T-helper 1 cell treated with Interleukin-12 subunit alpha and Interleukin-12 subunit beta and Interleukin-4 antibody, amounts not matched to agents 30 ng/mL and 1 ng/mL, for 36 hours (primary cell): ENCODE measurements at places on chromosomes 2 and 18. TPM values are rescaled to one million over a fixed set of nuclear protein-coding genes. Genes with fewer than 3 reads are reported as not detected.

CNDP1 gene
- 0.20 TPM in 1 of 2 replicates, not detected in the other for total RNA-seq

BOLL gene
- not detected in 2 replicates for total RNA-seq

SLC30A3 gene
- total RNA-seq = 0.64 and 0.68 TPM in 2 replicates

ARHGAP15 gene
- 178 and 182 TPM in 2 replicates for total RNA-seq

AQP12B gene
- total RNA-seq = not detected in 2 replicates

MALL gene
- total RNA-seq = 0.20 TPM in 1 of 2 replicates, not detected in the other

SFTPB gene
- not detected in 2 replicates for total RNA-seq

SOX11 gene
- total RNA-seq = not detected in 2 replicates

SLC14A1 gene
- total RNA-seq = 0.44 and 0.59 TPM in 2 replicates

SERPINB7 gene
- total RNA-seq = not detected in 2 replicates

MPP4 gene
- total RNA-seq = 0.15 TPM in 1 of 2 replicates, not detected in the other

SCYGR7 gene
- total RNA-seq = not detected in 2 replicates

SERPINB13 gene
- total RNA-seq = not detected in 2 replicates

GTF2A1L gene
- not detected in 2 replicates for total RNA-seq

STEAP3 gene
- total RNA-seq = 0.05 and 0.15 TPM in 2 replicates

RFTN2 gene
- not detected in 2 replicates for total RNA-seq

PRSS56 gene
- total RNA-seq = not detected in 2 replicates

CHRND gene
- not detected in 2 replicates for total RNA-seq

UGT1A5 gene
- total RNA-seq = not detected in 2 replicates

PAX8 gene
- total RNA-seq = 0.59 and 0.66 TPM in 2 replicates

FTCDNL1 gene
- total RNA-seq = 0.71 and 1.0 TPM in 2 replicates

SLC9A4 gene
- 0.15 and 0.20 TPM in 2 replicates for total RNA-seq

LRATD1 gene
- not detected in 2 replicates for total RNA-seq

PLCD4 gene
- total RNA-seq = 0.49 and 0.64 TPM in 2 replicates

CSRNP3 gene
- total RNA-seq = not detected in 2 replicates

POTEF gene
- not detected in 2 replicates for total RNA-seq

RNU2-63P gene
- total RNA-seq = 16.7 and 22.4 TPM in 2 replicates

KYNU gene
- not detected in 2 replicates for total RNA-seq
